ENCODE measurements at places on chromosomes 12 and 14. TPM values are rescaled to one million over a fixed set of nuclear protein-coding genes. Genes with fewer than 3 reads are reported as not detected.
A peak's percentile ranks its signal among the peaks of the same experiment; 100 is the strongest.

- DNase-seq: peak; percentile 44
These were observed 12.3 kb upstream of the PARP11 start for GRCh38 chr12:3885277-3886094.

- no peak for DNase-seq
These were observed 650 bp downstream of the HEBP1 start for GRCh38 chr12:12999271-12999958.

- peak; percentile 22 for DNase-seq
These were observed 4.4 kb upstream of the ZNF839 start for GRCh38 chr14:102315121-102315520.

The PPP1CC gene
- total RNA-seq: 200 TPM

GRCh38 chr14:24958271-24958670, 91.7 kb downstream of the STXBP6 start:
- no peak for DNase-seq

The OVCH1 gene
- not detected for total RNA-seq

DNA sequence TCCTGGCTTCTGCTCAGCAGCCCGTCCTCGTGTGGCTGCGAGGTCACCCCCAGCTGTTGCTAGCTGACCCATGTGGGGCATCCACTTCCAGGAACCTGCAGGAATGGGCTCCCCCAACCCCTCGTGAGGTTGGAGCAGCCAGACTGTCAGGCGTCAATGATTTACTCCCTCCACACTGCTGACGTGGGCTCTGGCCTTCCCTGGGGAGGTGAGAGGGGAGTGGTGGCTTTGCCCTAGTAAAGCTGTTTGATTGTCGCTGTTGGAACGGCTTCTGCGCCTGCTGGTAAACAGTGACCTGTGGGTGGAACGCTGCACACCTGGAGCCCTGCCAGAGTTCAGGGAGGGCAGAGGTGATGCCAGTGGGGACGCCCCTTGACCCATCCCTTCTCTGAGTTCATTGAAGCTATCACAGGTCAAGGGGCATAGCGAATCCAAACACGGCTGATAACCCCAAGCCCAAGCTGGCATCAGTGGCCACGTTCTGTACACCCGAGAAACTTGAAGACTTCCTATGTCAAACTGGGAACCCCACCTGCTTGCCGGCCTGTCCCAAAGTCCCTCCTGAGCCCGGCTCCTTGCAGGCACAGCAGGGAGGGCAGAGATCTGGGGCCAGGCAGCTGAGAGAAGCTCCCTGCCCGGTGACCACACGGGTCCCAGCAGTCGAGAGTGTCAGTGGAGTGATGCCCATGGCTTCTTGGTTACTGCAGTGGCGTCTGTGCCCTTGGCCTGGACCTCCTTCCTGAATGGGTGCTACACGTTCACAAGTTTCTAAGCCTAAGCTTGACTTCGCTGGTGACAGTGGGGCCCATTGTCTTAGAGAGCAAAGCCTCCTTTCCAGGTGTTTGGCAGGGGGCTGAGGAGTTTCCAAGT, 2.7 kb downstream of the ASPG start:
- no peak for DNase-seq

The FAM90A1 gene
- not detected for total RNA-seq

DNA sequence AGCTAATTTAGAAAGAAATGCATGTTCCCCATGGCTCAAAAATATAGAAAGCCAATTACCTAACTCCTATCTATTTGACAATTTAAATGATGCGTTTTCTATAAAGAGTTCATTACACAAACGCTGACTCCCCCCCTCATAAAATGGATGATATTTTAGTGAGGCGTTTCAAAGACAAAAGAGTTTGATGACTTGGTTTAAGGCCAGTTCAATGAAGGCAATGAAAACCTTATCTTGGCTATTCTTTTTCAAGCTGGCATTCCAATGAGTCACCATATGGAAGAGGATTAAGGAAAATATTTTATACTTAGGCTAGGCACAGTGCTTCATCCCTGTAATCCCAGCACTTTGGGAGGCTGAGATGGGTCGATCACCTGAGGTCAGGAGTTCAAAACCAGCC, 62.7 kb downstream of the HMGA2 start:
- DNase-seq: no peak

The ENO2 gene
- total RNA-seq: 3.3 TPM

DNA sequence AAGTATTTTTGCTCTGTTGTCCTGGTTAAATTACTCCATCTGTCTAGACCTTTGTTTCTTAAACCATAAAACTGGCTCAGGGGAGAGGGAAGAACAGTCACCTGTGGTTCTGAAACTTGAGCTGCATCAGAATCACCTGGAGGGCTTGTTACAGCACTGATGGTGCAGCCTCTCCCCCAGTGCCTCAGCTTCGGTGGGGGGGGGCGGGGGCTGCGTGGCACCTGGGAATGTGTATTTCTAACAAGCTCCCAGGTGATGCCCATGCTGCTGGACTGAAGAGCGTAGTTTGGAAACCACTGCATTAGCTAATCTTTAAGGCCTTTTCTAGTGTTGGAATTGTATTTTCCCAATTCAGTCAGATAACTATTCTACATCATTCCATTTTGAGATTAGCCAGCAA, 42.7 kb downstream of the GPHB5 start:
- no peak for DNase-seq
